ENCODE measurements at places on chromosomes 7 and 10.

DNA sequence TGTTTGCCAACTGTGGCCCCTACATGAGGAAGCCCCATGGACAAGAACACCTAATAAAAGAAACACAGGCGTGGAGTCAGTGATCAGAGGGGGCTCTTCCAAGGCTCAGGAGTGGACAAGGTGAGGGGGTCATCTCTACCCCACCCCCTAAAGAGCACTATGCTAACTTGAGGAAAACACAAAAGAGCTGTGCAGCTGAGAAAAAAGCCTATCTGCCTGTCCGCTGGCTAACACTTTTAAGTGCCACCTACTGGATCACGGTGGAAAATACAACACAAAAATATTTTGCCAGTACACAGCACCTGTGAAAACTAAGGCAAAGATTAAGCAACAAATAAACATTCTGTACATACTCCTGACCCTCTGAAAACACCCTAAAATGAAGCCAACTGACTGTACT lies 53.1 kb upstream of the COBL start:
- no peak for DNase-seq

DNA sequence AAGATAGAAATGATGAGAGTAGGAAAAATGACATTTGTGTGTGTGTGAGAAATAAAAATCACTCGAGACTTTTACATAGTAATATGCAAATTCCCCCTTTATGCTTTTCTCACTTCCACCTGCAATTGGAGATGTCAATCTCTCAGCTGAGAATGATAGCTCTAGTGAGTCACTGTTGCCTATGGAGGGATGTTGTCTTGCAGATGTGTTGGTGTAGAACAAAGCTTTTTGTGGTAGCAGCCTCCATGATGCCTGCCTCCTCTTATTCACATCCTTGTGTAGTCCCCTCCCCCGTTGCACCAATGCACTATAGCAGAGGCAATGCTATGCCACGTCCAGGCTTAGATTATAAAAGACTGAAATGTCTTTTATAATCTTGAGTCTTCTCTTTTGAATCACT lies 33.8 kb downstream of the SPAG6 start:
- DNase-seq, result no peak

GRCh38 chr7:92425311-92425947 lies 21.9 kb upstream of the GATAD1 start:
- no peak for DNase-seq

DNA sequence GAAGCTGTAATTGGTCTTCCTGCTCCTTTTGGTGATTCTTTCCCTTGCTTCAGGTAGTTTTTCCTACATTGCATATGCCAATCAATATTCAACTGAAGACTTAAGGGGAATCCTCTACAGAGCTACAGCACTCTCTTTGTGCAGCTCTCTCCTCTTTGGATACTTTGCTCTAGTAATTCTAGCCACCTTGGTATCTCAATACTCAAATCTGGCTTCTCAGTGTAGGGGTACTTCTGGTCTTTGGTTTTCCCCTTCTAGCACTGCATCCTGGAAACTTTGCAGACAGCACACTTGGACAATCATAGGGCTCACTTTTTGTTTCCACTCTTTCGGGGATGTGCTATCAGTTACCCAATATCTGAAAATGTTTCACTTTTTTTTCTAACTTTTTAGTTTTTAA lies 9.9 kb downstream of the PHTF2 start:
- DNase-seq, result no peak

- DNase-seq, result no peak
These were observed 41.4 kb upstream of the TMEM196 start for GRCh38 chr7:19814776-19815175.

DNA sequence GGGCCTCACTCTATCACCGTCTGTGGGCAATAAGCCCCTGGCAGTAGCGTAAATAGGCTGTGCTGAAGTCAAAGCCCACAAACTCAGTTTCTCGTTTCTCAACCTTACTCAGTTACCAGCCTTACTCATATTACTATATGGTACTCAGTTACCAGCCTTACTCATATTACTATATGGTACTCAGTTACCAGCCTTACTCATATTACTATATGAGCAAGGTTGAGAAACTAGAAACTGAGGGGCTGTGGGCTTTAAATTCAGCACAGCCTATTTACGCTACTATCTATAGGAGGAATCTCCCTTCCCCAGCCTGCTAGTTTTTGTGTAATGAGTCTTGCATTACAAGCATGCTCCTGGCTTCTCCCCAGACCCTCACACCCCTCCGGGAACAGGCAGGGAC lies 35.4 kb downstream of the CCDC3 start:
- DNase-seq, result no peak
